Stimulated activated CD4-positive, alpha-beta T cell treated with anti-CD3 and anti-CD28 coated beads, Interleukin-1b, Interleukin-23, amount 100 ng/mL, for 24 hours (primary cell): ENCODE measurements at places on chromosomes 3 and 15.

DNA sequence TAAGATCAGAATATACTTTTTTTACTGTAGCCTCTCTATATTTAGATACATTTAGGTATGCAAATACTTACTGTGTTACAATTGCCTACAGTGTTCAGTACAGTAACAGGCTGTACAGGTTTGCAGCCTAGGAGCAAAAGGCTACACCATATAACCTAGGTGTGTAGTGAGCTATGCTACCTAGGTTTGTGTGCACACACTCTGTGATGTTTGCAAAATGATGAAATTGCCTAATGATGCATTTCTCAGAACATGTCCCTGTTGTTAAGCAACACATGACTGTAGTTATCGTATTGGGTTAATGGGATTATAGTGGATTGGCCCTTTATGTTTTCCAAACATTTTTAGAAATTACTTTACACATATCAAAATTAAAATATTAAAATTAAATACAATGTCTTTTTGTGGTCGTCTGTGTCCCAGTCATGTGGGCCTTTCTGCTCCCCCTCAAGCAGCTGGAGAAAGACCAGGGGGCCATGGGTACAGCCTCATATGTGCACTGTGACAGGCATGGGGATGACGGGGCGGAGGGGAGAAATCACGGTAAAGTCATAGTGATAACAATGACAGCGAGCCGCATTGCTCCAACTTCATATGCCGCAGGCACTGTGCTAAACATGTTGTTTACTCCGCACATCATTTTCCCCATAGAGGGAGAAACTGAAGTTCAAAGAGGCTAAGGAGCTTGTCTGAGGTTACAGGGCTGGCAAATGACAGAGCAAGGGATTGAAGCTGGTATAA, 27.4 kb upstream of the PLA2G4E start:
- DNase-seq = no peak

GRCh38 chr3:36893826-36894225, 51.0 kb downstream of the TRANK1 start:
- no peak for DNase-seq

DNA sequence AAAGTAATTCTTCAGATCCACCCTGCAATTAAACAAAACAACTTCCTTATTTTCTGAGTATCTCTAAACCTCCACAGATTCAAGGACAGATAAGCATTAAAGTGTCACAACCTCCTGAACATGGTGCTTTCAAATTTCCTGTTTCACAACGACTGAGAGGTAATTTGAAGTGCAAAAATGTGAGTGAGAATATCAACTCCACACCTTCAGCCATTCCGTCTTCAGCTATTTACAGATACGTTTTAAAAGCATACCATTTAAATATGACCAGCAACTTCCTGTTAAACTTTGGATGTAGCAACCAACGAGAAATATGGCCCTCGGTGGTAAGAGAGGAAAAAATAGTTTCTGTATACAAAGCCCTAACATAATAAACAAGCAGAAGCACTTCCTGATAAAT, 32.1 kb upstream of the PCSK6 start:
- no peak for DNase-seq

DNA sequence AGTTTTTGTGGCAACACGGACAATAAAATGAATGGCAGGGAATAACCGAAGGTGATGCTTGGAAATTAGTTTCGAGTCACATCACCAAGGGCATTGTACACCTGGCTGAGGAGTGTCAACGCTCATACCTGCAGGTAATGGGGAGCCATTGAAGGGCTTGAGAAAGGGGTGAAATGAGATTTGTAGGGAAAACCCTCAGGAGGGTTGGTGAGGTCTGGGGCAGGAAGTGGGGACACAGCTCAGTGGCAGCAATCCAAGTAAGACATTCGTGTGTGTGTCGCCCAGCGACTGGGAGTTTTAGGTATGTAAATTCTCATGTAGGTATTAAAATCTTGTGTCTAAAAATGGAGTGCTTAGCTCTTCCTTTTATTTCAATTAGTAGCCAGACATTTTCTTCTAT, 14.3 kb downstream of the PARP14 start:
- no peak for DNase-seq

DNA sequence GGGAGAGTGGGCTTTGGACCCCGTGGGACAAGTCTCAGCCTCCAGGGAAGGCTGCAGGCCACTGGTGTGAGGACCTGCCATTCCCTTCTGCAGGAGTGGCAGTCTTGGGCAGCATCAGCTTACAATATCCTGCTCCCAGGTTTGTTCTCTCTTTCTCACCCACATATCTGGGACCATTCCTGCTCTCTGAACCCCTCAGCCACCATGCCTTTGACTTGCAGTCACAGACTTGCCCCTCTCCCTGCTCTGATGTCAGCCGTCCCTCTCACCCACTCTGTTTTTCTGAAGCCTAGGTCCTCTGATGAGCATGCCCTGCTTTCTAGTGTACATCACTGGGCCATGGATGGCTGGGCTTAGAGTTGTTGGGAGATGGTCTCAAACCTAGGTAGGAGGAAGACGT, 282.1 kb downstream of the EPHB1 start:
- no peak for DNase-seq

GRCh38 chr3:118882353-118882947, 152.2 kb downstream of the IGSF11 start:
- DNase-seq = peak; percentile 52

DNA sequence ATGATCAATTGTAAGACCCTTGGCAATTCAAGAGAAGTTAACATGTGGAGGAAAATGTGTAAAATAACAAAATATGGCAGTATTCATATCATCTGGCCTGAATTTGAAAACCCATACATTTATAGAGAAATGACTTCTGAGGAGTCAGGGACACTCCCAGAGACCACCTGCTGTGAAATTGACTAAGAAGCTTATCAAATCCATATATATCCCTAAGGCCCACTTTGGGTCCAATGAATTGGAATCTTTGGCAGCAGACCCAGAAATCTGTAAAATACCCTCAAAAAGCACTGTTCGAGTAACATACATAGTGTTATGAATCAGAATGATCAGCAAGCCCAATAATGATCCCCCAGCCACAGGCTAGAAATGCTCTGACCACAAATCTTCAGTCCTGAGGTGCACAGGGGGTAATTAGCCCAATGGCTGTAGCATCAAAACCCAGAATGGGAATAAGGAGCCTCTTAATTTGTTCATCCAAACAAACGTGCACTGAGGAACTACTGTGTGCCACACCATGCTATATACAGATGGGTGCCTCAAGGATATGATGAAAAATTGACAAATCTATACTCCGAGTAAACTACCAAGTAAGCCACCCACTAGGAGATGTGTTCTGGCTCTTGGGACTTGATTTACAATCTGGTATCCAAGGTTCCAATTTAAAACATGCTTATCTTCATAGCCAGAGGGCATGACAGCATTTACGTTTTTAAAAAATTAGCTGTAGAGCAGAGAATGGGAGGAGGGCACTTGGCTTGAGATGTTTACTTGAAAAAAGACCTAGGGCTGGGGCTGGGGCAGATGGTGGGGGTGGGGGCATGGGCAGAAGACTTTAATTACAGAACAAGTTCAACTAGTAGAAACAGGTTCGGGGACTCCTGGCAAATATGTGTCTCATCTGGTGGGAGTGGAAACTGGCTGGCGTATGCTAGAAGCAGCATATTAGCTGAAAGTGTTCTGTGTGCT, 9.1 kb upstream of the ARHGEF3 start:
- no peak for DNase-seq

GRCh38 chr3:20637729-20638128, 451.7 kb upstream of the SGO1 start:
- DNase-seq = no peak

GRCh38 chr3:197847866-197848401, 56.9 kb downstream of the LRCH3 start:
- no peak for DNase-seq

GRCh38 chr15:67927501-67928168, 87.8 kb upstream of the RNU6-1 start:
- DNase-seq = no peak

- DNase-seq = no peak
Observed at GRCh38 chr3:87426918-87427317, 150.5 kb upstream of the POU1F1 start.

DNA sequence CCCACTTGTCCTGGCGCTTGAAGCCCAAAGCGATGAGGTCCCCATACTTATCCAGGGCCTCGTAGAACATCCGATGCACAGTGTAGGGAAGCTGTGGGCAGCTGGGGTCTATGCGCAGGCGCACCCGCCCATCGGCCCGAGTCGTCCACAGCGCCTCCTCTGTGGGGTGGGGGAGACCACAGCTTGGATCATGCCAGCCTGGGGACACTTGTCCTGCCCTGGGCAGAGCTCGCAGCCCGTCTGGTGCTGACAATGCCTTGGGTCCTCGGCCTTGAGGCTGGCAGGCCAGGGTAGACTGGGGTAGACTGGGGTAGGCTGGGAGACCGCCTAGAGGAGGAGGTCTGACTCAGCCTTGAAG, 39.8 kb downstream of the ACSBG1 start:
- no peak for DNase-seq

GRCh38 chr3:9397906-9398699, 688 bp downstream of the SETD5 start:
- DNase-seq = no peak

GRCh38 chr3:4776980-4777581, 202.2 kb upstream of the BHLHE40 start:
- DNase-seq = no peak

GRCh38 chr15:35649575-35649974, 103.6 kb upstream of the DPH6 start:
- DNase-seq = no peak

GRCh38 chr3:12503126-12503957, 19.1 kb downstream of the TSEN2 start:
- no peak for DNase-seq

DNA sequence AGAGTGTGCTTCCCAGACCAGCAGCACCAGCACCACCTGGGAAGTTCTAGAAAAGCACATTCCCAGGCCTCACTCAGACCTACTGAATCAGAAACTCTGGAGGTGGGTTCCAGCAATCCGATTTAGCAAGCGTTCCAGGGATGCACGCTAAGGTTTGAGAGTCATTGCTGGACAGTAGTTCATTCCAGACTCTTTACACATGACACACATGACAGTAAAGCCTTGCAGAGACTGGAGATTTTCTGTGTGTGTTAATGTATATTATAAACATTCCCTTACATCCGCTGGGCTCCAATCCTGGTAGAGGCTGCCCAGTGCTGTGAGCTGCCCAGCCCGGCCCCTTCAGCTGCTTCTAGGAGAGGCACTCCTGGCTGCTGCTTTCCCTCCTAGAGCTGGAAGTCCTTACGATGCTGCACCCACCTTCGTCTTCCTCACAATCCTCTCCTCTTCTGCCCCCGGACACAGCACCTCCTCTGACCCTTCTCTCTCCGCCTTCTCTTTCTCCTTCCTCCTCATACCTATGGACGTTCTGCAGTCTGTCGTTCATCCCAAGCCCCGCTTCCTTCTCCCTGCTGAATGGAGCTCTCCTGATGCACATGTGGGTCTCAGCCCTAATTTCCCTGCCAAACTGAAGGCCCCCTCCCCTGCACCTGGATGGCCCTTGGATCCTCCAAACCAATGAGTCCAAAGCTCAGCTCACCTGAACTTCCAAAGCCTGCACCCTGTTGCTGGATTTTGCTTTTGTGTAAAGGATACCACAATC, 44.4 kb downstream of the ITGA11 start:
- no peak for DNase-seq

DNA sequence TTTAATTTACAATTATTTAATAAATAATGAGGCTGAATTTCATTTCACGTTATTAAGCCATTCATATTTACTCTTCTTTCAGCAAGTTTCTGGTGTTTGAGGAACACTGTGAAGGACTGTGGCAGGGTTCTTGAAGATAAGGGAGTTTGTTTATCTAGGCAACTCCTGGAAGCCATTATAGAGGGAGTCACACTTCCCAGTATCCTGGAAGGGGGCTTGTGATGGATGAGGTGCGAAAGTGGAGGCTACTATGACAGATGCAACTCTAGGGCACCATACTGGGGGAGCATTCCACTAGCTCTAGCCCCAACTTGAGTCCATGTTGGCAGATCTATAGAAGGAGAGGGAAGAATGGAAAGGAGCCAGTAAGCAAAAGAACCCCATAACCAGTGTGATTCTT, 14.4 kb downstream of the CNOT10 start:
- no peak for DNase-seq

- DNase-seq = no peak
Observed at GRCh38 chr3:63921741-63922482, 9.7 kb upstream of the SCAANT1 start.

- no peak for DNase-seq
Observed at GRCh38 chr3:48565591-48566400, 2.2 kb upstream of the UCN2 start.

GRCh38 chr3:156610154-156610553, 55.2 kb upstream of the SSR3 start:
- no peak for DNase-seq

DNA sequence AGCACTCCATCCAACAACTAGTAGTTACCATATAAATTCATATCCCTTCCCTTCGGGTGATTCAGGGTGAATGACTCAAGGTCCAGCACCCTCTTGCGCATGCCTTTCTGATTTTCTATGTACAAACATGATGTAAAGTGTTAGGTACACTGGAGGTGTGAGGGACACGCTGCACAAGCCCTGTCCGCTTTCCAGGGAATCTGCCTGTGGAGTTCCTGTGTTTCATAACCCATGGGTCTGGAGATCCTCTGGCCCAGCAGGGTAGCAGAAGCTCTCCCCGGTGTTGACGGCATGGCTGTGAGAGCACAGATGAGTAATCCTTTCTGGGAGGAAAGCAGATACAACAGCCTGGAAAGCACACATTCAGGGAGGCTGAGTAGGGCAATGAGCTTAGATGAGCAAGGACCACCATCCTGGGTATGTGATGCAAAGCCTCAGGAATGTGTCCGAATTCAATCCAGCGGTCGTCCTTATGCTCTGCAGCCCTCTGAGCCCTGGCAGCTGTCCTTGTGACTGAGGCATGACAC, 142.9 kb upstream of the TP63 start:
- DNase-seq = no peak

GRCh38 chr3:197019535-197019934, 10.1 kb downstream of the MELTF start:
- no peak for DNase-seq

DNA sequence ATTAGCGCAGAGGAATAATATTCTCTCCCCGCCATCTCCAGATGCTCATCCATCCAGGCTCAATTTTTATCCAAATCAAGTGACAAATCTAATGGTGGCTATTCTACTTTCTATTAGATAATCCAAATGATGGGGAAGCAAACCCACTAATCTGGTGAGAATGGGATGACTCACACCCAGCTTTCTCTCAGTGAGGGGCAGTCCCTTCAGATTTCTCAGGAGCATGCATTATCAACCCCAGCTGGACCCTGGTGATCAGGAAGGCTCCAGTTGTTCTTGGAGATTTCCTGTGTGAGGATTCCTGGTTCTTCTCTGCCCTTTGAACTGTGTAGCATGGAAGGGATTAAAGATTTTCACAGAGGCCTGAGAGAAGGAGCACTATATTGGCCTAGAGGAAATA, 358.0 kb downstream of the WDR72 start:
- no peak for DNase-seq
